Breast epithelium (tissue), 4 donors: ENCODE measurements at places on chromosomes 4 and X. TPM values are rescaled to one million over a fixed set of nuclear protein-coding genes. Genes with fewer than 3 reads are reported as not detected.

The PTPN13 gene
- 49.6 TPM for total RNA-seq

The FAM236C gene
- not detected for total RNA-seq

The VEGFD gene
- total RNA-seq = 6.0 TPM

The HDX gene
- total RNA-seq = 6.4 TPM

The NLRP2B gene
- 0.66 TPM for total RNA-seq

The PRKX gene
- total RNA-seq = 28.5 TPM

The C4orf50 gene
- under 0.01 TPM for total RNA-seq

The HTN3 gene
- total RNA-seq = not detected

The SMIM31 gene
- total RNA-seq = 0.66 TPM

The CLGN gene
- total RNA-seq = 0.32 TPM

The TEX13C gene
- total RNA-seq = not detected

The IL1RAPL2 gene
- 0.44 TPM for total RNA-seq

The ARR3 gene
- total RNA-seq = not detected

The FRAS1 gene
- total RNA-seq = 6.6 TPM

The TCP11X2 gene
- not detected for total RNA-seq

The P2RY8 gene
- total RNA-seq = 1.5 TPM

The SH3RF1 gene
- total RNA-seq = 37.0 TPM

The ETDB gene
- total RNA-seq = not detected

The ANXA10 gene
- total RNA-seq = not detected

The TEC gene
- total RNA-seq = 5.4 TPM

The REPS2 gene
- 13.1 TPM for total RNA-seq

The TMEM271 gene
- not detected for total RNA-seq

The SPATA4 gene
- 1.3 TPM for total RNA-seq

The DIPK2B gene
- 12.2 TPM for total RNA-seq

The POU4F2 gene
- total RNA-seq = not detected

The ERAS gene
- total RNA-seq = not detected

The GPR82 gene
- 0.44 TPM for total RNA-seq

The CENPVL2 gene
- not detected for total RNA-seq

The PAGE5 gene
- total RNA-seq = not detected

The BEND4 gene
- 0.44 TPM for total RNA-seq

The FHDC1 gene
- 2.3 TPM for total RNA-seq

The HSFX4 gene
- not detected for total RNA-seq

The IL3RA gene
- 7.4 TPM for total RNA-seq

The GAGE10 gene
- total RNA-seq = not detected

The UGT2B7 gene
- 2.5 TPM for total RNA-seq

The SPANXD gene
- not detected for total RNA-seq

The KCTD8 gene
- total RNA-seq = 1.9 TPM

The TMA16 gene
- total RNA-seq = 34.7 TPM

The RENBP gene
- total RNA-seq = 6.9 TPM
